CD8-positive, alpha-beta T cell (primary cell): ENCODE measurements at places on chromosomes 2 and 18. TPM values are rescaled to one million over a fixed set of nuclear protein-coding genes. Genes with fewer than 3 reads are reported as not detected.

Gene MAP3K19
- not detected for total RNA-seq

GRCh38 chr2:35082072-35082471, 1273.5 kb upstream of the CRIM1 start:
- DNase-seq: no peak

DNA sequence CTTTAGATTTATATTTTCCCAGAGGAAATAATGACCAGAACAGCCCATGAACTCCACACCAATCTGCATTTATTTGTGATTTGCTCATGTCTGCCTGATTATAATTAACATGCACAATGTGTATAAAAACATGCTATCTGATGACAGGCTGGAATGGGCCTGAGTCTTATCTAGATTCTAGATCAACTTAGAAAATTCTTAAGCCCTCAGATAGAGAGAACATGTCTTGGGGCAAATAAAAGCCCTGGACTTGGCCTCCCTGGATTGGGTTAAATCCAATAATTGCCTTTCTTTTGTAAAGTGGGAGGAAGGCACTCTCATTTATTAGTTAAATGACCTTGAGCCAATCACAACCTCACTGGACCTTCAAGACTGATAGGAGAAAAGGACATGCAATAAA, 61.8 kb downstream of the EVA1A start:
- DNase-seq: no peak

- DNase-seq: no peak
Measured at GRCh38 chr2:240298117-240298790, 137.2 kb upstream of the GPC1 start.

Gene CLEC4F
- total RNA-seq: not detected

DNA sequence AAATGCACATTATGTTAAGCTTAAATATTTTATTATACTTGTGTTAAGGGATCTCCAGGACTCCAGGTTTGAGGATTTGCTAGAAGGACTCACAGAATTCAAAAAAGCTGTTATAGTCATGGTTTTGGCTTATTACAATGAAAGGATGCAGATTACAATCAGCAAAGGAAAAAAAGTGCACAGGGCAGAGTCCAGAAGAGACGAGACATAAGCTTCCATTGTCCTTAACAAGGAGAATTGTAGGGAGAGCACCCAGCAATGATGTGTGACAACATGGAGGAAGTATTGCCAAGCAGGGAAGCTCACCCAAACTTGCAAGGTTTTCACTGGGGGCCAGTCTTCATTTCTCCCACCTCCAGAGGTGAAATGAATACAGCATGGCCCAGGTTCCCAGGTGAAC, 12.8 kb upstream of the MYO5B start:
- no peak for DNase-seq

DNA sequence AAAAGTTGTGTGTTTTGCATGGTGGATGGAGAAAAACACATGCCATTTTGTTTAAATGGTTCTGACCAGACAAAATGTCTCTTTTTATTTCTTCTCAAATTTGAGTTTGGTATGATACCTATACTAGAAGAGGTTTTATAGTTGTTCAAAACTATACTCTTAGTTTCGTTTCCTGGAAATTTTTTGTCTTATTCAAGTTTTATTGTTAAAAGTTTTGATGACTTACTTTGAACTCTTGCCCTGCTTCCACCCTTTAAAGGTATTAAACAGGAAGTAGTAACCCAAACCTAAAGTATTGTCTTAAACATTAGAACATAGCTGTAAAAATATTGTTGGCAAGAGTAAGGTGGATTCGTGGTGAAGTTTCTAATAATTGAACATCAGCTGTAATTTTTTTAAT, 98.2 kb downstream of the BABAM2 start:
- DNase-seq: no peak

DNA sequence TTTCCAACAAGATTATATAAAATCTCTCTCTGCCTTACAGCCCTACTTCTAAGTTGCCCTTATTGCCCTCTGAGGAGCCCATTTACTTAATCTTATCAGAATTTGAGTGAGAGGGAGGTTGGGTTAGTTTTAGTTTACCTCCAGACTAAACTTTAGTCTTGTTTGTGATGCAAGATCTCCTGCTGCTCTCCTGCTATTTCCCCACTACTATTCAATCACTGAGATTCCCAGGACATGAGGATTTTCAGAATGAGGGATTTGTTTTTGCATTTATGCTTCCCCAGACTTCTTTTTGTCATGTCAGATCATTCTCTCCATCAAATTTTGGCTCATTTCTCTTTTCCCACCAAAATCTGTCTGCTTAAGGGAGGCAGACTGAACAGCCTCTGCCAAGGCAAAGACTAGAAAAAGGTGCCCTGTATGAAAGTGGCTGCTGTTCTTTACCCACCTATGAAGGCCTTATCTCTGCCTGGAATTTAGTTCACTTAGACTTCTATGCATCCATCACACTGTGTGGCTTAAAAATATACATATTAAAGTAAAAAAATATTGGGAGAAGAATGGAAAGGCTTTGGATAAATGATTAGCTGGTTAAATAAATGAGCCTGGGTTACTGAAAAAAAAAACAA, 401.3 kb downstream of the PID1 start:
- DNase-seq: no peak

- no peak for DNase-seq
Measured at GRCh38 chr2:182355815-182356214, 71.0 kb downstream of the PDE1A start.

Gene CIB4
- not detected for total RNA-seq

- no peak for DNase-seq
Measured at GRCh38 chr2:44086629-44087028, 82.0 kb upstream of the PPM1B start.

GRCh38 chr18:76538846-76539245, 43.8 kb upstream of the ZNF516 start:
- DNase-seq: no peak

GRCh38 chr2:6841537-6842287, 24.0 kb downstream of the CMPK2 start:
- DNase-seq: no peak

GRCh38 chr2:112150447-112150846, 12.3 kb downstream of the FBLN7 start:
- no peak for DNase-seq

DNA sequence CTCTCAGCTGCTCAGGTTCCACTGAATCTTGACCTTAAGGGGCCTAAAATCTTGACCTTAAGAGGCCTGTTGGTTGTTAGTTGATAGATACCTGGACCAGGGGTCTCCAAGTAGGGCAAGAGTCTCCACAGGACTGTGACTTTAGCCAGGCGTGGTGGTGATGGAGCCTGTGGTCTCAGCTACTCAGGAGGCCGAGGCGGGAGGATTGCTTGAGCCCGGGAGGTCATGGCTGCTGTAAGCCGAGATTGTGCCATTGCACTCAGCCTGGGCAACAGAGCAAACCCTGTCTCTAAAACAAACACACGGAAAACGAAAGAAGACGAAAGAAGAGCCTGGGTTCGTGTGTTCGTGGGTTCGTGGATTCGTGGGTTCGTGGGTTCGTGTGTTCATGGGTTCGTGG, 120.2 kb upstream of the CTDP1 start:
- no peak for DNase-seq

- DNase-seq: no peak
Measured at GRCh38 chr2:151056870-151057269, 204.8 kb downstream of the RBM43 start.

- no peak for DNase-seq
Measured at GRCh38 chr2:208798698-208799097, 392.1 kb downstream of the PTH2R start.

DNA sequence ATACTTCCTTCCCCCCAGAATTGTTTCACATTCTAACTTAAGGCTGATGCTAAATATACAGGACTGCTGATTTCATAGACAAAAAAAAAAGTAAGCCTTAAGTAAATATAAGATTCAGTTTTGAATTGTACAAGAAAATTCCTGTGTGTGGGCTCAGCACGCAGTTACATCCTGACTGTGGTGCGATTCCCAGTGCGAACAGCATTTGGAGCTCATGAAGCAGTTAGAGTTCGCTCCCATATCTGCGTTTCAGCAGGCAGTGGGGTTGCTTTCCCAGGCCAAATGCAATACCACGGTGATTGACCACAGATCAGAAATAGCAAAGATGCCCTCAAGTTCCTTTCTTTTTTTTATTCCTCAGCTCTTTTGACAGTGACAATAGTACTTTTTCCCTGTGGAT, 75.6 kb downstream of the SATB2 start:
- DNase-seq: no peak

DNA sequence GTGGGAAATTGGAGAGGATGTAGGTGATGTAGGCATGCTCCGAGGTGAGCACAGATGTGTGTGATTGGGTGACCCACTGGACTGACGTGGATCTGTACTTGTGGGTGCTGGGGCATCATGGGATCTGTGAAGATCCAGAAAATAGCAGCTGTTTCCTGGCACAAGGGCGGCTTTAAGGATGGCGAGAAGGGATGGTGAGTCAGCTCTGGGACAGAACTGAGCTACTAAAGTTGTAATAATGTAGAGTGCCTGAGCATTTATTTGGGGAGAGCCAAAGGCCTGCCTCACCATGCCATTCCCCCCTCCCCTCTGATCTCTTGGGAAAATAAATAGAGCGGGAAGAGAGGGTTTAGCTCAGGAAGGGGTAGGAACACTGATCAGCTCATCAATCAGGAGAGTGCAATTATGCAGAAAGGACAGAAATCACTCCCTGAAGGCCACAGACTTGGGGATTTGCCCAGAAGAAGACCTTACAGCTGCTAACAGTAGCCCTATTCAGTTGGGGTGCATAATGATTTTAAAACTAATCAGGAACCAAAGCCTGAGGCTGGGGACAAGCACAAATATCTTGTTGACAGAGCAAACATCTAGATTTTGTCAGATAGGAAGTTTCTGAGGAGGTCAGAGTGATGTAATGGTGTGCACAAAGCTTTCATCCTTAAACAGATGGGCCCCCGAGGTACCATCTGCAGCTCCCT, 30.3 kb downstream of the TANC1 start:
- DNase-seq: no peak

GRCh38 chr2:121398853-121399252, 113.9 kb upstream of the TFCP2L1 start:
- no peak for DNase-seq

- DNase-seq: no peak
Measured at GRCh38 chr2:185284696-185285095, 453.9 kb upstream of the FSIP2 start.

DNA sequence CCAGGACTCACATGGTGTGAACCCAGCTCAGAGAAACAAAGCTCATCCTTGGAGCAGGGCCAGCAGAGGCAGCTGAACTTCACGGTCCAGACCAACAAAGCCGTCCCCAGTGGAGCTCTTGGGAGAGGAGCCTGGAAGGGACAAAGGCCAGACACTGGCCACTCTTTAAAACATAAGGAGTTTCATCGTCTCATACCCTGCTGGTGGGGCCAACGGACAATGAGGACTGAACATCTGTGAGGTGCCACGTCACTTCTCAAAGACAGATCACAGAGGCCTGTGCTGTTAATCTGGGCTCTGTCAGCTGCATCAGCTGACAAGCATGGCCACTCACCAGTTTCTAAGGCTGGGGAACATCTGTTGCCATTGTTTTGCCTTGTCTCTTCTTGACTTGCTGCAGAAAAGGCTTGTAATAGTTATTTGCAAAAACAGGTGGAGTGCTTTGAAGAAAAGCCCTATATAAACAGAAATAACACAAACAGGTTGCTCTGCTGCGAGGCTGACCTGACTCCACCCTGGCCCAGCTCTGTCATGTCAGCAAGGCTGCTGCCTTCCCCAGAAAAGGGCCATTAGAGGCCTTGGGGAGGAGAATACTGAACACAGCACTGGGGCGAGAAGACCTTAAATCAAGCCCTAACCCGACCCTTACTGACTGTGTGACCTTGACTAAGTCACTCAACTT, 68.1 kb upstream of the DAPL1 start:
- no peak for DNase-seq

- DNase-seq: no peak
Measured at GRCh38 chr18:45916302-45916701, 50.8 kb downstream of the EPG5 start.

- no peak for DNase-seq
Measured at GRCh38 chr2:96602330-96602823, 35.7 kb downstream of the KANSL3 start.

- no peak for DNase-seq
Measured at GRCh38 chr2:133097666-133098065, 427.7 kb upstream of the LYPD1 start.

DNA sequence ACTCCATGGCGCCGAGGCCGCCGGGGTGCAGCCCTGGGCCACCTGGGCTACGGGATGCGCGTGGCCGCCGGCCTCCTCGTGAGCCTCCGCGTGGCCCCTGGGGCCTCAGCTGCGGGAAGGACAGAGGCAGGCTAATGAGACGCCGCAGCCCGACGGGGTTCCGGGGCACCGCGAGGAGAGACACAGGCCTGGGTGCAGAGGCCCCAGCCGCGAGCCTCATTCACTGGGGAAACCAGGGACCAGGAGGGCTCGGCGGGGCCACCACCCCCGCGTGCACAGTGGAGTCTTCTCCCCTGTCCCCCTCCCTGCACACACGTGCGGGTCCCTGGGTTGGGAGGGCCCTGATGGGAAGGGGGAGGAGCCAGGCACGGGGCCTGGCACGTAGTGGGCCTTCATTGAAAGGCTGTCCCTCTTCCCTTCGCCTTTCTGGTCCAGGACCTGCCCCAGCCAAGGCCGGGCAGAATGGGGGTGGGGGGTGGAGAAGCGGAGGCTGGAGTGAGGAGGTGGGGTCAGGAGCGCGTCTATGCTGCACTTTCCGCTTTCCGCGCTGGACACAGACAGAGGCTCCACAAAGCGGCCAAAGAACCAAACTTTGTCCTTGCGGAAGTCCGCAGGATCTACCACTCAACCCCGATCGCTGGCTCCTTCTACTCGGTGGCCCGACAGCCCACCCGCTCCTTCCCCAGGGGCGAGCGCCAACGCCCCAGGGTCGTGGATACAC, 9.1 kb downstream of the ALPP start:
- DNase-seq: no peak

DNA sequence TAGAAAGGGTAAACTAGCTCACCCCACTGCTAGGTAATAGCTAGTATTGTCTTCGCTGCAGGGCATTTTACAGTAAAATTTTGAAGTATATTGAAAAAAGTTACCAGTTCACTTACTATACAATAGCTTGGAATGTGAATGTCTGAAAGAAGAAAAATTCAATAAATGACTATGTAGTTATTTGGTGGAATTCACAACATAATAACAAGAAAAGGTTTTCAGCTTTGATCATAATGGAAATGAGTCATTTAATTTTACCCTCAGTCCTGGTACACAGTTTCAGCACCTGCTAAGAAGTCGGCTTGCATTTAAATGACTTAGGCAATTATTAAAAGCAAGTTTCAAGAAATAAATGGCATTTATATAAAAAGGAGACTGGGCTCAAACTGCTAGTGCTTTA, 90.4 kb downstream of the NUP35 start:
- DNase-seq: no peak

Gene ERBB4
- not detected for total RNA-seq

DNA sequence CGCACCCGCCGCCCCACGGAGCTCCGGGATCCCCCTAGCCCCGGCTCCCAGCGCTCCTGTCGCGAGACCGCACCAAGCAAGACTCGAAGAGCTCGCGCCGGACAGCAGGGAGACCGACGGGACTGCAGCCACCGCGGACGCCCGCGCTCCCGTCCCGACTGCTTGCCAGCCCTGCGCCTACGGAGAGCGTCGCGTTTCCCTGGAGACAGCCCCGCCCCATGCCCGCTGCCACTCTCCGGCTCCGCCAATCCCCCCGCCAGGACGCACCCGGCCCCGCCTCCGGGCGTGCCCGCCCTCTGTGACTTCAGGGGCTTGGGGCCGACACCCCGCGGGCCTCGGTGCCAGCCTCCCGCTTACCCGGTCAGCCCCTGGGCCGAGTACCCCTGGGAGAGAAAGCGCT, at the start of gene ANKMY1:
Gene ANKMY1 (minus strand): TSS at position 181 of the 400 bp plus-strand sequence. CDS start 653 bp downstream, outside the sequence.
- peak; percentile 75 for DNase-seq
